ENCODE measurements at places on chromosomes 12 and 14.

DNA sequence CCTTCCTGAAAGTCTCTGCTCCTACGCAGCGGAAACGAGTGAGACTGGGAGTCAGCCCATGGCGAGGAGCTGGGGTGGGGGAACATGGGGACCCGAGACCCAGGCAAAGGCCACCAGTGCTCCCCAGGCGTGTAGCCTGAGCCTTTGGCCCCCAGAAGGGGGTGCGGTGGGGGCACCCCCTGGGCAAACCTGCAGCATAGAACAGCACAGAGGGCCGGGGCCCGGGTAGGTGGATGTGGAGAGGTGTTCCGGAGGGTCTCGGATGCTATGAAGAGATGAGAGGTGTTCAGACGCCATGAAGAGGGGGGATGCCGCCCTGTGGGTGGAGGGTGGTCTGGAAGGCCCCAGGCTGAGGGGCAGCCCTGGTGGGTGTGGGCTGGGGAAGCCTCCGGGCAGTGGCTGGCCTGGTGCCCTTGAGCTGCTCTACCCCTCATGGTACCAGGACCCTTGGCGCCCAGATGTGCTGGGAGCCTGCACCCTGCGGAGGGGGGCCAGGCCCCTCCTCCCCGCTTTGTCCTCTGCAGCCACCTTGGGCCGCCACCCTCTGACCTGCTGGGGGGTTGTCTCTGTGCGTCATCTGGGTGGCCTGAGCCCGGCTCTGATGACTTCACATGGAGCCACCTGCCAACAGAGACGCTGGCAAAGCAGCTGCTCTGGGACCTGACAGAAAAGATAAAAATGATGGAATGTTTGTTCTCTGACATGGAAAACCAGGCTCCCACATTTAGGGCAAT lies 83.4 kb downstream of the KIF26A start:
- DNase-seq = no peak

- DNase-seq = no peak
Measured at GRCh38 chr12:22635812-22636211, 10.8 kb downstream of the ETNK1 start.

GRCh38 chr14:105126981-105127329 lies 41.6 kb downstream of the JAG2 start:
- DNase-seq = peak; percentile 14

DNA sequence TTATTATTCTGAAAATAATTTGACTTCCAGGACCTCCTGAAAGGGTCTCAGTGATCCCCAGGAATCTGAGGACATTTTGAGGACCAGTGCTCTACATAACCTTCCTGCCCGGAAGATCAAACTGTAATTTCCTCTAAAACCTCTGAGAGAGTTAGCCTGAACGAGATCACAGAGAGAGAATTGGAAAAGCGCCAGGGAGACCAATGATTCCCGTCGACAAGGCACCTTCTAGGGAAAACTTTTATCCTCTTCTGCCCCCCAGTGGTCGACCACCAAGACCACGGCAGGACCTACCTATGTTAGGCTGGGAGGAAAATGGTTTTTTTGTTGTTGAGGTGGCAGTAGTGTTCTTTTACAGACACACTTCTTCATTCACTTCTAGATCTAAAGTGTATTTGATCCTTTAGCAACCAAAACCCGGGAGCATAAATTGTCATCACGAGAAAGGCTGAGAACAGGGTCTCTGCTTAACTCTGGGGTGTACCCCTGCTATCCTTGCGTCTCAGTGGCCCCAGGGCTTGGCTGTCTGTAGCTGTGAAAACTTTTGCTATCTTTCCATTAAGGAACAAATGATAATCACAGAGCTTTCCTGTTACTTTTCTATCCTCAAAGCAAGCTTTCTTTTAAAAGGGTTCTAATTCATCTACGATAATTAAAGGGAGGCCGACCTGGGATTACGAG lies 62.9 kb upstream of the NID2 start:
- DNase-seq = peak; percentile 85

DNA sequence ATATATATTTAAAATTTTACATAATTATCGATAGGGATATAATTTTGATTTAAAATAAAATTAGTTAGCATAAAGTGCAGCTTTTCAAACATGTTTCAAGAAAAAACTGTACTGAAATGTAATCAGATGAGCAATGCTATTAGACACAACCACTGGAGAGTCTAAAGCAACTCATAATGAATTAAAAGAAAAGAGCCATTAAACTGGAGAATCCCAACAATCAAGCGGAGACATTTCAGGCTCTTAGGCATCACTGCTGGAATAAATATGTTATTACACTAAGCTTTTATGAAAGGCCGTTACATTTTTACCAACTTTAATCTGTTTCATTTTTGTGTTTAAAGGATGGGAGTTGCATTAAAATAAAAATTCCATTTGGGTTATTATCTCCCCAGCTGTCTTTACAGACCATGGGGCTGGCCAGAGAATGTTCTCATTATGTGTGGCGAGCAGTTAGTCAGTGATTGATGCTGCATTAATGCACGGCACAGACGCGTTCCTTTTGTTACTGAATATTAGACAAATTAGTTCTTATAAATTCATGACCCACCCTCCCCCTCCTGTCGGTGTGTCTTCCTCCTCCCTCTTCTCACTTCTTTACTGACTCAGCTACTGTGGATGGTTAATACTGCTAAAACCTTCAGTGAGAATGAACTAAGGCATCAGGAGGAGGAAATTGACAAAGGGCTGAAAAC lies 156.8 kb downstream of the PDZRN4 start:
- DNase-seq = peak; percentile 77

- DNase-seq = no peak
Measured at GRCh38 chr12:90037740-90038139, 329.1 kb upstream of the ATP2B1 start.

GRCh38 chr12:50790081-50790480 lies 26.2 kb downstream of the ATF1 start:
- no peak for DNase-seq

DNA sequence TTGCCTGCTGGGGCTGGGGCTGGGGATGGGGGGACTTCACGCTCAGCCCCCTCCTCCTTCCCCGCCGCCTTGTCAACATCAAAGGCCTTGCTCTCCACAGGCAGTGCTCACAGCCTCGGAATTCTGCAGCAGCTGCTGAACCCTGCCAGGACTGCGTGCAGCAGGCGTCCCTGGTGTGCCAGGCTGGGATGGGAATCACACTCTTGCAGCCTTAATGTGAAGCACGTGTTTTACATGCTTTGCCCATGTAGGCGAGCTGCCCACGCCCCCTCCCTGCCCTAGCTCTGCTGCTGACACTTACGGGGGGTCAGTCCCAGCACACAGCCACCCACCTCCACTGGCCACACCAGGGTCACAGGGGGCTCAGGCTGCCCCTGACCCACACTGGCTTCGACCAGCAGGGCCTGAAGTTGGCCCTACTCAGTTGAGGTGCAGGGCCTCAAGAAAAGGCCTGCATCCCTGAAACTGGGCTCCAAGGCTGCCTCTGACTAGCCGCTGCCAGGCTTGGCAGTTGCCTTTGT lies 276.2 kb upstream of the RTL1 start:
- no peak for DNase-seq

DNA sequence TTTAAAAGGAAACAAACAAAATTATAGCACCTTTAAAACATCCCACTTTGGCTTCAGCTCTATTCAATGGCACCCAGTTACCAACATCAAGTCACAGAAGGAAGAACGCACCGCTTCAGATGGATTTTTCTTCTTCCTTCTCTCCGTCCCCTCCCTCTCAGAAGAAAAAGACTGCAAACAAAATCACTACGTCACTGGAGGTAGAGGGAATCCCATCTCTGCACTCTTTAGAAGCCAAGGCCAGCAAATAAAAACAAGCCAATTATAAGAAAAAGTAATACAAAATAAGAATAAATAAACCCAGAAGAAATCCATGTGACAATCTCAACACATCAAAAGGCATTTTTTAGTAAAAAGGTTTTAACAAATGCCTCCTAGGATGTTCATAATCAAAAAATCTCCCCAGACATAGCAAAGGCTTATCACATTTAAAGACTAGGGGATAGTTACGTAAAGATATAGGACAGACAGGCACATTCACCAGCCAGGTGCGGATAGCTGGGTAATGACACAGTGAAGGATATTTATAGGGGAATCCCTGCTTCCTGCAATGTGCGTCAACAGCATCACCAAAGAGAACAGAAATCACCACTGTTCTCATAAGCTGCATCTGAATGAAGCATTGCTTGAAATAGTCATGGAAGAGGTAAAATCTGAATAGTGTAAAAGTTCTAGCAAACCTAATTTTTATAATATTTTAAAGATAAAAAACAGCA lies 89.4 kb downstream of the R3HDM2 start:
- DNase-seq = peak; percentile 25

DNA sequence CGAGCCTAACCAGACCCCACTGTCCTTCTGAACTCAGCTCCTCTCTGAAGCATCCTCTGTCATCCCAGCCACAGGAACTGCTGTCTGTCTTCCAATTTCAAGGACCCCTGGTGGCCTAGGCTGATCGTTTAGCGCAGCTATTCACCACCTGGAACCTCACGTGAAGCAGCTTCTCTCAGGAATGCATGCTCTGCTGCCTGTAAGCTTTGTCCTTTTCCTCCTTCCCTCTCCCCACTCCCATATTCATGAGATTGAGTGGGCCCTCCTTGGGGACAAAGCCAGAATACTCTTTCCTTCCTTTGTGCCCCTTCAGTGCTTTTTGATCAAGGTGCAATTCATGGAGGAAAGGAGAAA lies 17.2 kb downstream of the DPF3 start:
- no peak for DNase-seq

DNA sequence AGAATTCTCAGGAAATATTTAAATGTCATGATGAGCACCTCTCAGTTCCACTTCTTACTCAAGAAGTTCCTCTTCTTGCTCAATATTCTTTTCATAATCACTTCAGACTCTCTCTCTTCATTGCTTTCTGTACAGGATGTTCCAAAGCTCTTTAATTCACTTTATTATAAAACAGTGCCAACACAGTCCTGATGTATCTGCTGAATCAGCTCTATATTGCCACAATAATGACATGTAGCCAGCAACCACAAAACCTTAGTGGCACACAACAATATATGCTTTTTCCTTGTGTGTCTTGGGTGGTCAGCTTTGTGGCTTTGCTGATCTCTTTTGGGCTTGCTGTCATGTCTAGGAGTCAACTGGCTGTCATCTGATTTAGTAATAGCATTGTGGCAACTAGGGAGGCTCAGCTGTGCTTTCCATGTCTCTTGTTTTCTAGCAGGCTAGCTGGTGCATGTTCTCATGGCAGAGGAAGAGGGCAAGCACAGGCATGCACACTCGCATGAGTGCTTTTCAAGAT lies 52.8 kb upstream of the SLC2A13 start:
- no peak for DNase-seq
